HepG2 (cell line): ENCODE measurements at places on chromosomes 3 and 15. TPM values are rescaled to one million over a fixed set of nuclear protein-coding genes. Genes with fewer than 3 reads are reported as not detected.

GRCh38 chr3:31755926-31756658, 223.4 kb downstream of the STT3B start:
- DNase-seq: no peak

The GPR149 gene
- total RNA-seq: not detected in 2 replicates

The PTX3 gene
- not detected in 2 replicates for total RNA-seq

GRCh38 chr15:75544359-75544758, 34.8 kb downstream of the PTPN9 start:
- no peak for DNase-seq
